ENCODE measurements at places on chromosomes 16 and 17. TPM values are rescaled to one million over a fixed set of nuclear protein-coding genes. Genes with fewer than 3 reads are reported as not detected.

The MRPL12 gene
- 7.6 TPM for total RNA-seq

The CCL4L2 gene
- not detected for total RNA-seq

The C16orf92 gene
- not detected for total RNA-seq

The C17orf107 gene
- 1.1 TPM for total RNA-seq

The CA4 gene
- 1.0 TPM for total RNA-seq

The RPL13 gene
- total RNA-seq: 2,235 TPM

The ST6GALNAC1 gene
- total RNA-seq: not detected

The TRPV3 gene
- not detected for total RNA-seq

The TBC1D3C gene
- total RNA-seq: not detected

The ERN2 gene
- not detected for total RNA-seq

The KRTAP9-6 gene
- total RNA-seq: not detected

The VMO1 gene
- not detected for total RNA-seq

The DBNDD1 gene
- total RNA-seq: 17.5 TPM

The CDH3 gene
- not detected for total RNA-seq

The MMD gene
- 6.8 TPM for total RNA-seq

The MRM1 gene
- 3.2 TPM for total RNA-seq

The CX3CL1 gene
- 89.1 TPM for total RNA-seq

The WNT9B gene
- total RNA-seq: not detected

The HOXB6 gene
- 10.2 TPM for total RNA-seq

The AFMID gene
- total RNA-seq: 32.6 TPM

The POLR3K gene
- total RNA-seq: 7.3 TPM
